ENCODE measurements at places on chromosomes 3 and 15.

- ATAC-seq = no peak
These were observed 93.1 kb upstream of the SLC6A11 start for GRCh38 chr3:10722911-10723310.

DNA sequence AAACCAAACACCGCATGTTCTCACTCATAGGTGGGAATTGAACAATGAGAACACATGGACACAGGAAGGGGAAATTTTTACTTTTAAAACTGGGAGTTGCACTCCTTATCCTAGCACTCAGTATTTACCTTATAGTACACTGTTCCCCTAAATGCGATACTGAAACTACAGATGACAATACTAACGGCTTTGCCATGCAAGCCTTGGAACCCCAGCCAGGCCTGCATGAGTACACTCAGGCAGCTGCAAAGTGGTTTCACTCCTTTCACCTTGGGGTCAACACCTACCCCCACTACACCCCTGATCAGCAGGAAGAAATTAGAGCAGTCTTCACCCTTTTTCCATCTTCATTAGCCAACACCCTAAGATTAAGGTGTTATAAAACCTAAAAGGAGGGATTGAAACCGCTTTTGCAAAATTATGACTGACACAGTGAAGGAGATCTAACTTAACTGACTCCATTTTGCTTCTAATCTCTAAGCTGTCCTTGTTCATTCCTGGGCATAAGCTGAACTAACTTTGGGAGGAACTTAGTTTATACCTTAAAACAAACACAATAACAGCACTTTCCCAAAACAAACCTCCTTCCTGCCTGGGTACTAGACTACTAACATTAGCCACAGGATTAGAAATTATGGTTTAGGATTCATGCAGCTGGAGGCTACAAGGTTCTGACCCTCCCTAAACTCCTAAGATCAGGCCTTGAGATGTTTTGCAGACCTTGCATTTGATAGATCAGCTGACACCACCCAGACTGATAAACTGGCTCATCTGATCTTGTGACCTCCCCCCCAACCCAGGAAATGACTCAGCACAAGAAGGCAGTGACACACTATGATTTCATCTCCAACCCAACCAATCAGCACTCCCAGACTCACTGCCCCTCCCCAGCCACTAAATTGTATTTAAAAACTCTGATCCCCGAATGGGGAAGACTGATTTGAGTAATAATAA is 452.1 kb upstream of the PPP2R3A start:
- ATAC-seq = no peak

DNA sequence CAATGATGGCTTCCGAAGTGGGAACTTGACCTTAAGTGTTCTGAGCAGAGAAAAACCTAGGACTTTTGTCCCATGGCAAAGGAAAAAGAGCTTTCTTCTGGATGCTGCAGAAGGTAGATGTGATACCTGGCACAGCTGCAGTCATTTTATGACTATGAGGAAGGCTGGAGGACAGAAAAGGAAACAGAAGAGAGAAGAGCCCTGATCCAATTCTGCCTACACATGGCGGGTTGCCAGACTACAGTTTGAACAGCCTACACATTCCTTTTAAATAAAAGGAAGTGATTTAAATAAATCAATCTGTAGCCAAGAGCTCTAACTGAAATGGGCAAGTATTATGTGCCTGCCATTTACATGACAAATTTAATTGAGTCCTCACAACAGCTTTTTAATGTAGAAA is 43.6 kb upstream of the CHRNB4 start:
- no peak for ATAC-seq

- no peak for ATAC-seq
These were observed 54.2 kb downstream of the ANKRD28 start for GRCh38 chr3:15743587-15744009.

GRCh38 chr3:123833398-123833785 is 50.7 kb downstream of the MYLK start:
- ATAC-seq = no peak
